ENCODE measurements at places on chromosomes 7 and 10. TPM values are rescaled to one million over a fixed set of nuclear protein-coding genes. Genes with fewer than 3 reads are reported as not detected.

- DNase-seq, result no peak
These were observed 108.1 kb upstream of the SP8 start for GRCh38 chr7:20894806-20895205.

Gene GATA3
- 48.1 TPM for total RNA-seq

Gene PGAM2
- 0.32 TPM for total RNA-seq

DNA sequence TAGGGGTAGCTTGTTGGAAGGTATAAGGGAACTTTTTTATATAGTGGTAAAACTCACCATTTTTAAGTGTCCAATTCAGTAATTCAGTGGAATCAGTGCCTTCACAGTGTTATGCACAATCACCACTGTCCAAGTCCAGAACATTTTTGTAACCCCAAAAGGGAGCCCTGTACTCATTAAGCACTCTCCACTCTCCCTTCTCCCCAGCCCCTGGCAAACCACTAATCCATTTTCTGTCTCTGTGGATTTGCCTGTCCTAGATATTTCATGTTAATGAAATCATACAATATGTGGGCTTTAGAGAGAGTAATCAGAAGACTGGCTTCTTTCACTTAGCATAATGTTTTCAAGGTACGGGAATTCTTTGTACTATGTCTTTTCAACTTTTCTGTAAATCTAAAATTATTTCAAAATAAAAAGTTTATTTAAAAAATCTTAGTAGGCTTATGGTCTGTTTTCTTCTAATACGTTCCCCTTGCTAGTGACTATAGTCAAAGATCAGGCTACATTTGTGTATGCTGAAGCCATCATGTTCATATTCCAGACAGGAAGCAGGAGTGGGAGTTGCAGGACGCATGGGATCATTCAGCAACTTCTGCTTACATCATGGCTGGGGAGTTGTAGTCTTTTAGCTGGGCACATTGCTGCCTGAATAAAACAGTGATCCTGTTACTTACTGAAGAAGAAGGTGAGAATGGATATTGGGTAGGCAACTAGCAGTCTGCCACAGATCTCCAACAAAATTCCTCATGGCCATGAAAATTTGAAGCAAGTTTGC is 35.4 kb upstream of the TAX1BP1 start:
- no peak for DNase-seq

DNA sequence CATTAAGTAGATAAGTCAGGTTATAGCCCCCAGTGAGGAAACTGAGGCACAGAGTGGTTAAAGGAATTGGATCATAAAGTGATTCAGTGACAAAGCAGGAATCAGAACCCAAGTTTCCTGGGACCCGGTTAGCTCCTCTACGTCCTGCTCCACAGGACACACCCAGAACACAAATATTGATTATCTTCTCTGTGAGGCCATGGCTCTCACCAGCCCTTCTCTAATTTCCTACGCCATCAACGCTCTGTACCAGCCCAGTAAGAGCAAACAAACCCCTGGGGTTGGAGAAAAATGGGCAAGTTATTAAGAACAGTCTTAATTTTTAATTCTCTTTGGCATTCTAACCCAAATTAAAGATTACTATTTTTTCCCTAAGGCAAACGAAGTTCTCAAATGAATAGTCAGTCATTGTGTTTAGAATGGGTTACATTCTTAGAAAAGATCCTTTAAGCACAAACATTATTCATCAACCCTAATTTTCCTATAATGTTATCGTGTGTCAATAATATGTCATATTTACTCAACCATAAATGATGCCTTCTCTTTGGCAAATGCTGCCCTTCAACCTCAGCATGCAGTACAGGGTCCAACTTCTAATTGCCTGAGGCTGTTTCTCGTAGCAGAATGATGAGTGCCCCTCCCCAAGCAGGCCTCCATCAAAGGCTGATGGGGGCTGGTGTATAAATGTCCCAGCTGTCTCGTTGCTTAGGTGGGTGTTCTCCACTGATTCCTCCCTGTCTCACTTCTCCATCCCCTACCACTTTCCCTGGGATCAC is 25.4 kb upstream of the TM9SF3 start:
- DNase-seq, result no peak

DNA sequence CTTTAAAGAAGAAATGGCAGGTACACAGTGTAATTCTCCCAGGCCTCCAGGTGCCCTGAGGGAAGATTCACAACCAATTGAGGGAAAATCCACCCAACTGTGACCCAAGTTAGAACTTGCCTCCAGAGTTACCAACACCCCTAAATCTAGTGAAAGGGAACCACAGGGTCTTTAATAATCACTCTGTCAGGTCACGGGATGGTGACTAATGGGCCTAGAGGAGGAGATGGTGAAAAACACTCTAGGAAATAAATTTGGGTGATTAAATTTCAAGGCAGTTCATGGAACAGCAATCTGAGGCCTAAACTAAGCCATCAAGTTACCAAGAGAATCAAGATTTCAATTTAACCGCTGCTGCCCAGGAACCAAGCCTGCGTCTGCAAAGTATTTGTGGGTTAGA is 26.7 kb upstream of the SLF2 start:
- no peak for DNase-seq

- DNase-seq, result peak; percentile 8
These were observed 56.7 kb downstream of the NSUN6 start for GRCh38 chr10:18594574-18595156.

DNA sequence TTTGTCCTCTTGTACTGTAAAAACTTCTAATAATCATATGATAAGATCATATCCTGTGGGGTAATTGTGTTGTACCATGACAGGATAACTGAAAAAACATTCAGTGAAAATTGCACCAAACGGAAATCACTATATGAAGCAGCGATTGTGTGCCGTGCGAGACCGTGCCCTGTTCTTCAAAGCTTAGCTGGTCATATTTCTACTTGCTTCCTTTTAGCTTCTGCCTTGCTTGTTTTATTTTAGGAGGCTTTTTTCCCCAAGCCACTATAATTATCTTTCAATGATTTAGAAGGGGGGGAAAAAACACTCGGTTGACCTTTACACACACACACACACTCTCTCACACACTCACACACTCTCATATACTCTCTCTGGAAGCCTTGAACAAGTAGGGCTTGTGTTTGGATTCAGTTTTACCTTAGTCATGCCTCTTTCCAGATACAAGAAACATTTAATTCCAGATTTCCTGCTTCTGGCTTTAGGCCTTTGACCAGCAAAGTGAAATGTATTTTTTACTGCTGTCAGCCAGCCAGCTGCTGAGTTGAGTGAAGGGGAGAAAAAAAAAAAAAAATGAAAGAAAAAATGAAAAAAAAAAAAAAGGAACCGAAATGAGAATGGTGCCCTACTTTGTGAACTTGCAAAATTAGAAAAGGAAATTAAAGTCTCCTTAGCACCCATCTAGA is 181.4 kb downstream of the ARID5B start:
- DNase-seq, result peak; percentile 67

Gene PILRA
- 1.8 TPM for total RNA-seq

- DNase-seq, result no peak
These were observed 65.0 kb downstream of the POU6F2 start for GRCh38 chr7:39042670-39043069.

- DNase-seq, result no peak
These were observed 93.6 kb upstream of the RSU1 start for GRCh38 chr10:16910793-16911164.

- no peak for DNase-seq
These were observed 386.8 kb upstream of the NFE2L3 start for GRCh38 chr7:25765110-25765655.

DNA sequence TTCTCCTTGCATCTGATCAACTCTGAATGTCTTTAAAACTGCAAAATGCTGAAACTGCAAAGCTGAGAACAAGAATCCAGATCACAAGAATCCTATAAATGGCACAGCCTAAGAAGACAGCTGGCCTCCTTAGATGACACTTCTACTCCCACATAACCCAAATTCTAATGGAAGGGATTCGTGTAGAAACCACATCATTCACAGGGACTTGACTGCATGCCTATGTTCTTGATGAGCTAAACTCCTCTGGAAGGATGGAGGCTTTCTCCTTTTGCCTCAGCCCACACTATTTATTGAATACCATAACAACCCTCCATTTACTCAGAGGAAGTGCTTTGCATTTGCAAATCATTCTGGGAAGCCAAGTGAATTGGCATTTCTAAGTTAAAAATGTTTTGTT is 252.5 kb upstream of the VWC2 start:
- DNase-seq, result no peak

Gene SLIT1
- total RNA-seq, result 1.6 TPM
